Fibroblast of villous mesenchyme (primary cell): ENCODE measurements at places on chromosomes 16 and 17.

DNA sequence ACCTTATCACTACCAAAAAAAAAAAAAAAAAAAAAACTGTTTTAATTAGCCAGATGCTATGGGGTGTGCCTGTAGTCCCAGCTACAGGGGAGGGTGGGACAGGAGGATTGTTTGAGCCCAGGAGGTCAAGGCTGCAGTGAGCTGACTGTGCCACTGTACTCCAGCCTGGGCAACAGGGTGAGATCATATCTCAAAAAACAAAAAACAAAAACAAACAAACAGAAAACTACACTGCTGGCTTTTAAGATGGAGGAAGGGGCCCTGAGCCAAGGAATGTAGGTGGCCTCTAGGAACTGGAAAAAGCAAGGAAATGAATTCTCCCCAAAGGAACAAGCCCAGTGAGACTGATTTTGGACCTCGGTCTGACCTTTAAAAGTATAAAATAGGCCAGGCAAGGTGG, 61.4 kb downstream of the BEAN1 start:
- DNase-seq: no peak

- no peak for DNase-seq
These were observed 70.2 kb upstream of the ZNF750 start for GRCh38 chr17:82910041-82910481.

DNA sequence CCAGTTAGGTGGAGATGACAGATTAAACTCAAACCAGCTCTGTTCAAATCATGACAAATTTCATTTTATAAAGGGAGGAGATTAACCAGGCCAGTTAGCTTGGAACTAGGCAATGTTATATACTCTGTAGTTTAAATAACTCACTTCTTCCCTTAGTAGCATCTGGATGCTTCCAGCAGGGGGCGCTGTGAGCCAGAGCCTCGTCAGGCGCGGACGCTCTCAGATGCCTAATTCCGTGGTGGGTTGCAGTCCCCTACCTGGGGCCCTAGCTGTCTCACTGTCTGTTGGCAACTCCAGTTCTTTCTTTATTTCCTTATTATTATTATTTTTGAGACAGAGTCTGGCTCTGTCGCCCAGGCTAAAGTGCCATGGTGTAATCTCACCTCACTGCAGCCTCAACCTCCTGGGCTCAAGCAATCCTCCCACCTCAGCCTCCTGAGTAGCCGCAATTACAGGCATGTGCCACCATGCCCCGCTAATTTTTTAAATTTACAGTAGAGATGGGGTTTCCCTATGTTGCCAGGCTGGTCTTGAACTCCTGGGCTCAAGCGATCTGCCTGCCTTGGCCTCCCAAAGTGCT, 17.3 kb upstream of the WFDC1 start:
- peak; percentile 57 for DNase-seq

GRCh38 chr16:26316683-26317464, 625.1 kb downstream of the HS3ST4 start:
- no peak for DNase-seq

DNA sequence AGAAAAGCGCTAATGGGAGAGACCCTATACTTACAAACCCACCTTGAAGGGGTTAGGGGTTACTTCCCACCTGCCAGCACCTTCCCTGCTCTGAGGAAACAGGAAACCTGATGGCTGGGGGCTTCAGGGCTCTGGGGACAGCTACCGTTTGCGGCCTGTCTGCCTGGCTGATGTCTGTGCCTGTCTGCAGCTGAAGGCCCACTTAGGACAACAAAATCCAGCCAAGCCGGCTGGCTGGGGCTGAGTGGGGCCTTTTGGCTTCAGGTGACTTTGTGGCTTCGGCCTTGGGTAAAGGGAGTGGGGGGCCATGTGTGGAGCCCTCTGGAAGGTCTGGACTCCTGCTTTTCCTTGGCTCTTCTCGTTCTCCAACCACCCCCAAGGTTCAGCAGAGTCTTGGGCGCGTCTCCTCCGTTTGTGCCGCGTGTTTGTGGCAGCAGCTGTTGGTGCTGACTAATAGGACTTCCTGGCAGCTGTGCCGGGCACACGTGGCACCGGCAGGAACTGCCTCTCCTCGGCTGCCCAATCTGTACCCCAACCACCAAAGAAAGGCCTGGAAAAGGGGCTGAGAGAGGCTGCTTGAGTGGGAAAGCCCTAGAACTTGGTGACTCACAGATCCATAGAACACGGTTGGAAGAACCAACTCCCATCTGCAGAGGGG, 186.7 kb downstream of the MSI2 start:
- DNase-seq: peak; percentile 56

DNA sequence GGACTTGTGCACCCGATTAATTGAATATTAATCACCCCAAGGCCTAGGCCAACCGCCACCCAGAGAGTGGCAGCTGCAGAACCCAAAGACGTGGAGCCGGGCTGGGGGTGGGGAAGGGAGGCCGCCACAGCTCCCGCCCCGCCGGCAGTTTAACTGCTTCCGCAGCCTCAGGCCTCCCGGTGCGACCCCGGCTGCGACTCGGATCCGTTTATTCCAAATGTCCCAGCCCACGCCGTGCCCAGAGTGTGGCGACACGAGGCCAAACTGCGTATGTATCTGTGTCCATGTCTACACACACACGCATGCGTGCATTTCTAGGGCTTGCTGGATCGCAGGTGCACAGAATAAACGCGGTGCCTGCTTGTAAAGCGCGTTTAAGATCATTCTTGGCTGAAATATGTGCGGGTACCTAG, 802 bp upstream of the TOB1 start:
- DNase-seq: no peak

DNA sequence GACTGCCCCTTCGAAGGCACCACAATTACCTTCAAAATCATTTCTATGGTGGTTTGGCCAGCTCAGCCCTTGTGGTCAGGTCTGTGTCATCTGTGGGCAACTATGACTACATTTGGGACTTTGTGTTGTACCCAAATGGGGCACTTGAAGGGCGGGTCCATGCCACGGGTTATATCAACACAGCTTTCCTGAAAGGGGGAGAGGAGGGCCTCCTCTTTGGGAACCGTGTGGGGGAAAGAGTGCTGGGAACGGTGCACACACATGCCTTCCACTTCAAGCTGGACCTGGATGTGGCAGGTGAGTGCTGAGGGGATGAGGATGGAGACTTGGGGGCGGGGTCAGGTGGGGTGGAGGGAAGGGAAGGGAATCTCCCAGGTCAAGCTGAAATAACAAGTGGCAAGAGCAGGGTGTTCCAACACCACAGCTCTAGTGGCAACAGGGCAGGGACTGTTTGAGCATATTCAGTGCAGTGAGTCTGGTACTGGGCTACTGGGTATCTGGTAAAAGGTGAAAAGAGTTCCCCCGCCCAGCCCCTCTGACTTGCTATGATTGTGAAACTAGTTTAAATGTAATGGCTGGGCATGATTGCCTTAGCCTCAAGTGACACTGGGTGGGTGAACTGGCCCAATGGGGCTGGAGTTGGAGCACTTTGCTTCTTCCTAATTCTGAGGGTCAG, 1.7 kb downstream of the AOC2 start:
- DNase-seq: no peak

DNA sequence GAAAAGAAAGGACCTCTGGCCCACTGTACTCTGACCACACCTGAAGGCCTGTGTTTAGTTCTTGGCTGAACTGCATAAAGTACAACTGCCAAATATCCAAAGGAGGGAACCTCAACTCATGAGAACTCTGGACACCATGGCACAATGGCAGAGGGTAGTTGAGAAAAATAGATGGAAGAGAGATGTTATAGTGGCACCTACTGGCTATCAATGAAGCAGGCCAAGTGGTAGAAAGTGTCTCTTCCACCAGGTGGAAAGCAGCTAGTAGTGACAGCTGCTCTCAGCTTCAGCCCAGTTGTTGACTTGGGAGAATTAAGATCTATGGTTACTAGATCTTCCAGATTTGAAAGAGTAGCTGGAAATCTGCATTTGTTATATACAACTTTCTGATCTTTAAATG, 3.2 kb downstream of the MED31 start:
- no peak for DNase-seq

GRCh38 chr16:25034911-25035310, 19.7 kb upstream of the ARHGAP17 start:
- DNase-seq: peak; percentile 50

- DNase-seq: no peak
These were observed 14.9 kb upstream of the TBX21 start for GRCh38 chr17:47717979-47718621.

- DNase-seq: peak; percentile 73
These were observed 1.5 kb upstream of the BAIAP3 start for GRCh38 chr16:1331712-1332617.

DNA sequence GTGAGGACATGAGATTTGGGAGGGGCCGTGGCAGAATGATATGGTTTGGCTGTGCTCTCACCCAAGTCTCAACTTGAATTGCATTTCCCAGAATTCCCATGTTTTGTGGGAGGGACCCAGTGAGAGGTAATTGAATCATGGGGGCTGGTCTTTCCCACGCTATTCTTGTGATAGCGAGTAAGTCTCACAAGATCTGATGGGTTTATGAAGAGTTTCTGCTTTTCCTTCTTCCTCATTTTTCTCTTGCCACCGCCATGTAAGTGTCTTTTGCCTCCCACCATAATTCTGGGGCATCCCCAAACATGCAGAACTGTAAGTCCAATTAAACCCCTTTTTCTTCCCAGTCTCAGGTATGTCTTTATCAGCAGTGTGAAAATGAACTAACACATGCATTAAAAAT, 40.6 kb downstream of the CCT6B start:
- DNase-seq: no peak

GRCh38 chr16:88430185-88430523, 22.9 kb upstream of the ZFPM1 start:
- no peak for DNase-seq

DNA sequence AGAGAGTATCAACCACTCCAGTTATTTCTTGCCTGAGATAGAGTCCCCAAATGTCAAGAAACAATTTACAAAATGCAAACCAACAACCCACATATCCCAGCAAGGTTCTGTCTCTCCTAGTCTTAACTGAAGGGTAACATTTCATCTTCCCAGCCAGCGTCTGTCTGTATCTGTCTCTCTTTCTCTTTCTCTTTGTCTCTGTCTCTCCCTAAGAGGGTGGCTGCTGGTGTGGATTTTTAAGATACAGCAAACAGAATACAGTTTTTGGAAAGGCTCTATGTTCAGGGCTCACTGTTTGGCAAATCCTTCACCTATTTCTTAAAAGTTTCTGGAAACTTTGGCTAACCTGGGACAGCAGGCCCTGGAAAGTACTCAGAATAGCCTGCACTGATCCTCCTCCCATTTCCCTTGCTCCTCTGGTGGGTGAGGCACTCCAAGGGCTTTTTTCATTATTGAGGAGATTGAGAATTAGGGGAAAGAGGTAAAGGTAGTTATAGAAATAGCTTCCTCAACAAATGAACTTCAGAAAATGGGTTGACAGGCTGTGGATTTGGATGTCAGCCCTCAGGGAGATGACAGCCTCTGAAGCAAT, 6.2 kb downstream of the HOXB4 start:
- no peak for DNase-seq

- no peak for DNase-seq
These were observed 9.8 kb downstream of the HID1 start for GRCh38 chr17:74962622-74963394.

DNA sequence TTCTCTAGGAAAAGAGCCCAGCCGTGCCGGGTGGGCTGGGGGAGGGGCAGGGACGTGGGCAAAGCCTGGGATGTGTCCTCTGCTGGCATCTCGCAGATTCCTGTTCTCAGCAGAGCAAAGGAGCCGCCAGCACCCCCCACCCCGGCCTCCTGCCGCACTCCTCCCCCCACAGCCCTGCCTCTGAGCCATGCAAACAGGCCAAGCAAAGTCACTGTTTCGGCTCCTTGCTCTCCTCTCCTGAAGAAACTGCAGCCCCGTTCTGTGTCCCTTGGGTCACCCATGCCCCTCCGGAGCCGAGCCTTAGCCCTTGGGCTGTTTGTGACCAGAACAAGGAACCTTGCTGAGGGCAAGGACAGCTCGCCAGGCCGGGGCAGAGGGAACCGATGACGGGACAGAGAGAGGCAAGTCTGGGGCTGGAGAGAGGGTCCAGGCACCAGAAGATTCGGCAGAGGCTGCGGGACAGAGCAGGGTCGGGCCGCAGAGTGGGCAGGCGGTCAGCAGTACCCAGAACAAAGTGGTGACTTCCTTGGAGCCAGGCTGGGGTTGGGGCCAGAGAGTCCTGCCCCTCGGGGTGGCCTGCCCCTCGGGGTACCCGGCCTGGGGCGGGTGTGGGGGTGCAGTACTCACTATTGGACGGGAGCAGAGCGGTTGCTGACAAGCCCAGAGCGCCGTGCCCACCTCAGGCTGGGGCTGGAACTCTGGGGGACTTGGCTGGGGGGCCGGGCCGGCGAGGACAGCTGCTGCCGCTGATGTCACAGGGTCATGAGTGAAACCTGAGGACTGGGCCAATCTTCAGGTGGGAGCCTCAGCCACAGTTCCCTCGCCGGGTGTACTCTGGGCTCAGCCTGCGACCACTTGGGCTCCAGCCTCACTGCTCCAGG, 9.2 kb upstream of the PRR29 start:
- DNase-seq: no peak

DNA sequence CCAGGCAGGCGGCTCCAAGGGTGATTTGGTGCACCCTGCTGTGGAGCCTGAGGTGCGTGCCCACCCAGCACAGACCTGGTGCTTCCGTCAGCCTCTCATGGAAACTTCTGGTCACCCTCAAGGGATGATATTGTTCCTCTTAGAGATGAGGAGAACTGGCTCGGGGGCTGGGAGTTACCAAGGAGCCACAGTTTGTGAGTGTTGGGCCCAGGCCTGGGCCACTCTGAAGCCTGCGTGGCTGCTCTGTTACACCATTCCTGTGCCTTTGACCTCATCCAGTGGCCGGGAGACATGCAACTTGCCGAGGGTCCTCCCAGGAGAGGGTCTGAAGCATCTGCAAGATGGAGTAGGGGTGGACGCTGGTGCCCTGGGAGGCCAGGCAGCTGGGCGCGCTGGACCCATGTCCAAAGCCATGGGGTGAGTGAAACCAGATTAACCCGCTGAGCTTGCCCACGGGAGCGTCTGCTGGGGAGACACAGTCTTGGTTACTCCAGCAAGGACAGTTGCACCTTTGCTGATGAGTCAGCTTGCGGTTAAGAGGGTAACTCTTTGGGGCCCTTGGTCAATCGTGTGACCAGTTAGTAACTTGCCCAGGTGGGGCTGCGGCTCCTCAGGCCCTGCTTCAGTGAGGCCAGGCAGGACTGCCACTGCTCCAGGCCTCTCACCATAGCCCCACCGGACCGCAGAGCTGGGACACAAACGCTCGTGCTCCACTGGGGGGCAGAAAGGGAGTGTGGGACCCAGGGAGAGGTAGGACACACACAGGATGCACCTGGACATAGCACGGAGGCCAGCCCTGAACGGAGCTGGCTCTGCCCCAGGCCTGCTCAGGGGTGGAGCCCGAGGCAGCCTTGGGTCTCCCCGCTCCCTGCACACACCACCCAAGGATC, 7.5 kb downstream of the C16orf90 start:
- DNase-seq: no peak

- no peak for DNase-seq
These were observed 18.4 kb downstream of the LDHD start for GRCh38 chr16:75097941-75098901.
